ENCODE measurements at places on chromosomes 7 and 10. TPM values are rescaled to one million over a fixed set of nuclear protein-coding genes. Genes with fewer than 3 reads are reported as not detected.

Gene ADAM8
- 4.8 TPM for total RNA-seq

Gene CDNF
- total RNA-seq = 2.4 TPM

Gene AGR2
- total RNA-seq = 861 TPM

Gene ANKRD22
- 9.0 TPM for total RNA-seq

Gene HECW1
- 1.6 TPM for total RNA-seq
